Stimulated activated CD8-positive, alpha-beta memory T cell treated with anti-CD3 and anti-CD28 coated beads, Interleukin-4, amount 100 ng/mL, for 24 hours (primary cell): ENCODE measurements at places on chromosomes 7 and 10.

- no peak for DNase-seq
Measured at GRCh38 chr10:52455098-52455497, 141.0 kb downstream of the DKK1 start.

DNA sequence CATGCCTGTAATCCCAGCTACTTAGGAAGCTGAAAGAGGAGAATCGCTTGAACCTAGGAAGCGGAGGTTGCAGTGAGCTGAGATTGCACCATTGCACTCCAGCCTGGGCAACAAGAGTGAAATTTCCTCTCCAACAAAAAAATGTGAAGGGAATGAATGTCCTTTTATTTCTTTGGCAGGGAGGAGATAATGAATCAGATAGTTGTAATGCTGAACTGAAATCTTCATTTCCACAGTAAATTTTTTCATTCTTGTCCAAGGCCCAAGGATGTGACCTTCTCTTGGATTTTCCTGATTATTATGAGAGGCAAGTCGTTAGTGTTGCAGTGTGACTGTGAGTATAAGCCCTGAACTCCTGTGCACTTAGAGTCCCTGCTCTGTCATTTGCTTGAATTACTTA, 13.6 kb downstream of the STAMBPL1 start:
- no peak for DNase-seq

GRCh38 chr7:50329775-50330174, 25.3 kb downstream of the IKZF1 start:
- no peak for DNase-seq

DNA sequence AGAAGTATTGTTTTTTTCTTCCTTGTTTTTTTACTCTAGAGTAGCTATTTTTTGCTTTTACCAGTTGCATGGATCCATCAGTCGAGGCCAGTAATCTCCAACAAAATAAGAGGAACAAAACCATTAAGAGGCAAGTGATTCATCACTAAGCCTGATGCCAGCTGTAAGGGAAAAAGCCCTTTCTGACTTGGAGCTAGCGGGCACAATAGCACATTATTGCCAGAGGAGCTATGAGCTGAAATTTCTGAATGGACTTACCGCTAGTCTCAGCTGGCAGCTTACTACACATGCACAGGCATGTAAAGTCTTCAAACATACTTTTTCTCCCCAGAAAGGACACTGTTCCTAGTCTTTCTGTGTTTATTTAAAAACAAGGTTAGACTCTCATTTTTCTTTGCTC, 41.6 kb upstream of the PTPRZ1 start:
- DNase-seq: no peak

DNA sequence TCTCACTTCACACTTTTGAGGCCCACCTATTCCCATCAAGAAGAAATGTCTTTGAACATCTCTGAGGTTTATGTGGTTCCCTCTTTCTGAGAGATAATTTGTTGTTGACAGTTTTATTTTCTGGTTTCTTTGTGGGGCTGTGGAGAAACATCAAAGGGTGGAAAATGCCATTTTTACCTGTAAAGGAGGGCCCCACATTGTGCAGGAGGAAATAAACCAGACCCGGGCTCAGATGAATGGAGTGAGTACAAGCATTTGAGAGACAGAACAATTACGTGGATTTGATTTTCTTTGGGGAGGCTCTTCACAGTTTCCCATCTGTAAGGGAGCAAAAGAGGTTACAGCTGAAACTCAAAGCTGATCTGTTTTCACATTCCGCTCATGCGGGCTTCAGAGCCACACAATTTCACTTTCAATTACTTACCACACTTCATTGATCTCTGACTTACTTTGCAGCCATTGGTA, 29.8 kb downstream of the ITPRIP start:
- DNase-seq: no peak

- no peak for DNase-seq
Measured at GRCh38 chr7:146713205-146713604, 596.6 kb downstream of the CNTNAP2 start.

GRCh38 chr10:90112681-90113080, 411.3 kb downstream of the KIF20B start:
- no peak for DNase-seq

GRCh38 chr10:6558759-6559461, 21.2 kb downstream of the PRKCQ start:
- DNase-seq: no peak

GRCh38 chr7:36615852-36616540, 108.3 kb downstream of the AOAH start:
- no peak for DNase-seq

GRCh38 chr7:16759840-16760239, 6.3 kb downstream of the TSPAN13 start:
- no peak for DNase-seq

GRCh38 chr7:135979471-135980011, 2.4 kb upstream of the MTPN start:
- DNase-seq: no peak

DNA sequence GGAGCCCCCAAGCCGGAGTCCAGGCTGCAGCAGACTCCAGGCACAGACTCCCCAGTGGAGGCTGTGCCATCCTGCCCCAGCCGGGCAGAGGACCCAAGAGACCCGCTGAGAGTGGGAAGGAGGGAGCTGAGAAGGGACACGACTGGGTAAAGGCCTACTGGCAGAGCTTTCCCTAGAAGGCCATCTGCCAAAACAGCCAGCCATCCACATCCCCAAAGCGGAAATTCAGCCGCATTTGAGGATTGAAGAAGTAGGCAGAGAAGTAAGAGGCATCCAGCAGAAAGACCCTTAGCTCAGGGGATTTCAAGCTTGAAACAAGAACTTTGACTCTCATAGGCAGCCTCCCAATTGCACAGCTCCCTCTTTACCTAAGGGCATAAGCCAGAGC, 857 bp downstream of the CPXM2 start:
- no peak for DNase-seq
